ENCODE measurements at places on chromosomes 7 and 10.

DNA sequence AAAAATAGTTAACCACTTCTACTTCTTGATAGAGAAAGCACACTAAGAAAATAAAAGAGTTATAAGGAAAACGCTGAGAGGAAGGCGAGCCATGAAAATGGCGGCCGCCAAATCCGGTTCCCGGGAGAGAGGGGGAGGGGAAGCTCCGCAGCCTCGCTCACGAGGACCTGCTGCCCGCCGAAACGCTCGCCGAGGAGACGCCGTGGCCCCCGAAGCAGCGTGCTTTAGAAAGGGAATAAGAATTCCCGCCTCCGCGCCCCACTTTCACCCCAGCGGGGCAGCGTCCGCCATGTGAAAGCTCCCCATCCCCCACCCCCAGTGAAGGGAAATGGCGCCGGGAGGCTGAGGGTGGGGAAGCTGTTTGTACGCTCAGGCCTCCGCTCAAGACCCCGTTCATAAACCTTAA is 505 bp downstream of the HNRNPA2B1 start:
- DNase-seq, result peak; percentile 63

- DNase-seq, result no peak
These were observed 564.5 kb upstream of the IGFBP3 start for GRCh38 chr7:46485481-46486065.

GRCh38 chr10:26044141-26044749 is 110.2 kb downstream of the MYO3A start:
- DNase-seq, result no peak

GRCh38 chr10:78556705-78557432 is 511.9 kb upstream of the ZMIZ1 start:
- no peak for DNase-seq

DNA sequence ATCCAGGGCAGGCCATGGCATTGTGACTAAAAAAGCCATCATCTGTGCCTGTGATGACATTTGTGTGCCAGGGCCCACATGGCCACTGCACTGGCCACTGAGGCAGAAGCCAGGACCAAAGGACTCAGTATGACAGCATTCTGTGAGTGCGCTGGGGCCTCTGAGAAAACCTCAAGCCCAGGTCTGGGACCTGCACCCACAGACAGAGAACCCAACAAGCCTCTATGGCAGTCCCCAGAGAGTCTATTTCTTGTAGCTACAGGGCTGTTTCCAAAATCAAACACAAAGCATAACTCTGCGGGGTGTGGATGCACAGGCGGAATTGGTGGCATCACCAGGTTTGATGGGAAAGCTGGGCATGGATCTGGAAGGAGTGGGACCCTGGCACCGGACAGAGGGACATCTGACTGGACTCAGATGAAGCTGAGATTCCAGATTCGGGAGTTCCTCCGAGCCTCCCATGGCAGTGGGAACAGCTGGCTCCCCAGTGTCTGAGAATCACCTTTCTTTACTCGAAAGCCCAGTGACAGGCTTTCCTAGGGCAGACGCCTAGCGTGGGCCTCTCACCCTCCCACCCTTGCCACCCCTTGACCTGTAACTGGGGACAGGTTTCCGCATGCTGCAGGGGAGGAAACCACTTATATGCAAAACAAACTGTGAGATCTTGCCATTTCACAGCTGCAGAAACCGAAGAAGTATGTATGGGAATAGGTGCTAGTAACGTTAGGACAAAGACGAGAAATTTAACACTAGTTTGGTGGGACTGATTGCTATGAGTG is 70.6 kb upstream of the RHEB start:
- DNase-seq, result no peak

DNA sequence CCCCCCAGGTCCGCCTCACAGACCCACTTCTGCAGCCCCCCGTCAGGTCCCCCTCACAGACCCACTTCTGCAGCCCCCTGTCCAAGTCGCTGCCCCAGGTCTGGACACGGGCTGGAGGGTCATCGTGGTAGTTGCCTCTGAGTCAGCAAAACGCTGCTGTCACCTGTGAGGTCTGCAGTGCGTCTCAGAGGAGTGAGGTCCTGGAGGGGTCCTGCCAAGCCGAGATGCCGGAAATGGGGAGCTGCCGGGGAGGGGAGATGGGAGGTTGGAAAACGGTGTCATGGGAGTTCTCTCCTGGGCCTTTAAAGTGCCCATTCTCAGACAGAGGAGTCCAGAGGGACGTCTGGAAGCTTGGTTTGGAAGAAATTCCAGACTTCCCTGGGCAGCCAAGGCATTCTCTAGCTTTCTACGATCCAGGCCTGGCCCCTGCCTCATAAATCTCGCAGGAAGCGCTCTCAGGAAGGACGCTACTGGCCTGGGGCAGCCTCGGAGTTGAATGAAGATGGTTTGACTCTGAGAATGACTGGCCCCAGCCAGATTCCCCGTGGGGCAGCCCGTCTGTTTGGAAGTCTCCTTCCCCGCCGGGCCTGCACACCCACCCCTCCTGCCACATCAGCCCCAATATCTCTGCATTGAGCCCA is 38.7 kb downstream of the CALML3 start:
- no peak for DNase-seq

- no peak for DNase-seq
These were observed 688.0 kb downstream of the CNTNAP2 start for GRCh38 chr7:146804620-146805019.

- DNase-seq, result no peak
These were observed 34.0 kb downstream of the ZNF438 start for GRCh38 chr10:30997536-30998235.

- no peak for DNase-seq
These were observed 8.0 kb downstream of the LRRN3 start for GRCh38 chr7:111098926-111099250.

GRCh38 chr7:102300643-102301221 is 14.1 kb downstream of the SH2B2 start:
- no peak for DNase-seq

GRCh38 chr7:20351901-20352300 is 21.2 kb downstream of the ITGB8 start:
- DNase-seq, result no peak

DNA sequence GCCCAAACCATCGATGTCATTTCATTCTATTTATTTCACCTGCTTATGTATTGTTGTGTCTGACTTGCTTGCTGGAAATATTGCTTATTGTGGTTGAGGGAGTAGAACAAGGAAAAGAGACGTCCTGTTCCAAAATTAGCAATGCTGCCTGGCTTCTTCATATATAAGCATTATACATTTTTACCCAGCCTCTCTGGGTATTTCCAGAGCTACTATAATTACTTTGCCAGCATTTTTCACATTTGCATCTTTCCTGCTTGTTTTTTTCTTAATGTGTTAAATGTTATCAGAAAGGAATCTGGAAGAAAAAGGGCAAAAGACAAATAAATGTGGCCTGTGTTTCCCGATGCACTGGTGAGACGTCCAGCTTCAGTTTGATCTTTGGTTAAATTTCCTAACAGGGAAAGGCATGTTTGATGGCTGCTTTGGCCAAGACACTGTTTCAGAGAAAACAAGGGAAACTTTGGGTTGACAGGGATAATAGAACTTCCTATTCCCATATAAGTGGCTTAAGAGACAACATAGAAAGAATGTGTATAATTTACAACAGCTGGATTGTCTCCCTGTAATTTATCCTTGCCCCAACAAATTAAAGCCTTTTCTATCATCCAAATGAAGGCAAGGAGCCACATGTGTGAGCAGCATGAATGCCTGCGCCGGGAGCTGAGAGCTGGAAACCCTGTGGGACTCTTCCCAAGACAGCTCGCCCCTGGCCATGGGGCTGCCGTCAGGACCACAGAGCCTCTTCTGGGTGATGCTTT is 671.1 kb upstream of the CELF2 start:
- DNase-seq, result no peak

GRCh38 chr7:17996442-17997223 is 31.0 kb downstream of the PRPS1L1 start:
- DNase-seq, result no peak

DNA sequence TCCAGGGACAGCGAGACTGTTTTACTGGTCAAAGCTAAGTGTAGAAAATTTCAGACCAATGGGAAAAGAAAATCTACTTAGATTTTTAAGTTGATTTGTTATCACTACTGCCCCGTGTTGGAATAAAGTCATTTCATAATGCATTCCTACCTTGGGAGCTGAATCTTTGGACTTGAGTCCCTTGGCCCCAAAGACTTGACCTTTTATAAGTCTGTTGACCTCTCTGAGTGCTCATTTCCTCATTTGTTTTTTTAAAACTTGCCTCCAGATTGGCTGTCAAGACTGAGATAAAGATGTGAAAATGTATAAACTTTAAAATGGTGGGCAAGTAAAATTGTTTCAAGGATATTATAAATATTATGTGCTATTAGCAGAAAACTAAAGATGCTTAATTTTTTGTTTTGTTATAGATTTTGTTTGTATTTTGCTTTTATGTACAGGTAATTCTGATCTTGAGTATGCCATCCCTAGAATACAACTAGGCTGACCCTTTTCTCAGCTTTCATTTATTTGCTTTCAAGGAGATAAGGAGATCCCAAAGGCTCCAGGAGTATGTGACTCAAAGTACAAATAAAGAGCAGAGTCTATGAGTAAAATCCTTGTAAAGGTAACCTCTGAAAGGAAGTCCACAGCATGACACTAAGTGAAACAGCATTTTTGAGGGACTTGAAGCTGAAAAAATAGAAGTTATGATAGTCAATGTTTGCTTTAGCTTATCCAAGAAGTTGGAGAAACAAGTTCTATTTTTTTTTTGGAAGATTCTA is 54.6 kb downstream of the TMEM26 start:
- no peak for DNase-seq

- DNase-seq, result no peak
These were observed 170.8 kb downstream of the DNAJC1 start for GRCh38 chr10:21832821-21833130.
